ENCODE measurements at places on chromosomes 13 and 19.

- DNase-seq = no peak
Measured at GRCh38 chr13:46839399-46839798, 42.4 kb upstream of the ESD start.

DNA sequence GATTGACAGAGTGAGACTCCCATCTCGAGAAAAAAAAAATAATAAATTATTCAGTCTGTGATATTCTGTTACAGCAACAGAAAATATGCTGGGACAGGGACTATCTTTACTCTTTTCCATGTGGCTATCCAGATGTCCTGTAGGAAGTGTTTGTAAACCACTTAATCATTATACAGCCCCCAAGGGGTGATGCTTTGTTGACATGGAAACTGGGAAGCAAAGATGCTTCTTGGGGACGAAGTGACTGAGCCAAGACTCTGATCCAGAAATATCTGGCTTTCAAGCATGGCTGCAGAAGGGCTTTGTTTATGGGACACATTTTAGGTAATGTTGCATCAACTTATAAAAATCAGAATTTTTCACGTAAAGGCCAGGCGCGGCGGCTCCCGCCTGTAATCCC, 5.4 kb downstream of the ZNF8 start:
- DNase-seq = no peak

GRCh38 chr19:1822210-1822609, 10.1 kb upstream of the ATP8B3 start:
- DNase-seq = no peak

DNA sequence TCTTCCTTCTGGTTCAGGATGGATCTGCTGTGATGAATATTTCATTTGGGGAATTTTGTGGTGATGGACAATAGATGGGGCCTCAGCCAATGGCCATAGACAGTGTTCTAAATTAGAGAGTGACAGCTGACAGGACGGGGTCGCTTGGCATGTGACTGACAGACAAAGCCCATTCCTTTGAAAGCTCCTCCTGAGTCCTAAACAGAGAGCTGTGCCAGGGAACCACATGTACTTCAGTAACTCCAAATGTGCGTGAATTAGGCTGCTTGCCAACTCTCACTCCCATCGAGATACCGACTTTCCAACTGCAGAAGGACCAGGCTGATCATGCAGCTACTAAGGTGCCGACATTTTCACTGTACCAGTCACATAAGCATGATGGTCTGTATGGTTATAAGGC, 187.7 kb downstream of the SHISA2 start:
- DNase-seq = no peak

GRCh38 chr13:110641055-110642015, 26.0 kb downstream of the NAXD start:
- DNase-seq = no peak

Data from activated naive CD8-positive, alpha-beta T cell treated with anti-CD3 and anti-CD28 coated beads, Interleukin-2, amount 50 U/mL, for 16 hours (primary cell).